Smooth muscle cell of the coronary artery (primary cell): ENCODE measurements at places on chromosomes 1 and 21. TPM values are rescaled to one million over a fixed set of nuclear protein-coding genes. Genes with fewer than 3 reads are reported as not detected.

The SPRR2F gene
- not detected in 2 replicates for total RNA-seq

The NKAIN1 gene
- total RNA-seq, result 0.08 TPM in 1 of 2 replicates, not detected in the other

The CYP4A11 gene
- total RNA-seq, result not detected in 2 replicates

The PSMG1 gene
- total RNA-seq, result 44.8 and 67.5 TPM in 2 replicates

The LCE3D gene
- total RNA-seq, result not detected in 2 replicates

The FCN3 gene
- not detected in 2 replicates for total RNA-seq

The PLA2G2F gene
- total RNA-seq, result not detected in 2 replicates

The ZNF648 gene
- total RNA-seq, result not detected in 2 replicates

The DHRS3 gene
- total RNA-seq, result 31.7 and 446 TPM in 2 replicates

The VANGL2 gene
- total RNA-seq, result 1.7 TPM in 1 of 2 replicates, not detected in the other

The ADCY10 gene
- under 0.01 and 0.12 TPM in 2 replicates for total RNA-seq

The FCMR gene
- not detected in 2 replicates for total RNA-seq

The OSCP1 gene
- 9.0 and 10.5 TPM in 2 replicates for total RNA-seq

The GJA5 gene
- total RNA-seq, result 75.8 TPM in 1 of 2 replicates, not detected in the other

The AJAP1 gene
- total RNA-seq, result under 0.01 TPM in 1 of 2 replicates, not detected in the other

The PYHIN1 gene
- 0.47 TPM in 1 of 2 replicates, not detected in the other for total RNA-seq

The SEC16B gene
- 1.2 and 2.9 TPM in 2 replicates for total RNA-seq

The RHEX gene
- total RNA-seq, result not detected in 2 replicates

The HOOK1 gene
- total RNA-seq, result 1.5 TPM in 1 of 2 replicates, not detected in the other

The CR2 gene
- not detected in 2 replicates for total RNA-seq

The RNF19B gene
- 13.7 and 14.6 TPM in 2 replicates for total RNA-seq

The FAAH gene
- total RNA-seq, result 0.53 and 0.70 TPM in 2 replicates

The MYBPH gene
- 0.35 TPM in 1 of 2 replicates, not detected in the other for total RNA-seq

The TRABD2B gene
- total RNA-seq, result under 0.01 TPM in 1 of 2 replicates, not detected in the other

The TPR gene
- total RNA-seq, result 59.8 and 105 TPM in 2 replicates

The FGR gene
- not detected in 2 replicates for total RNA-seq
